Activated CD4-positive, alpha-beta T cell treated with anti-CD3 and anti-CD28 coated beads, Interleukin-2, amount 10 ng/mL, durations not matched to agents 24 days and 14 days (primary cell): ENCODE measurements at places on chromosomes 12 and 14. TPM values are rescaled to one million over a fixed set of nuclear protein-coding genes. Genes with fewer than 3 reads are reported as not detected.

LRTM2 gene
- total RNA-seq: 0.05 and 0.16 TPM in 2 replicates

RASSF9 gene
- total RNA-seq: not detected in 2 replicates

C12orf56 gene
- total RNA-seq: 0.40 TPM in 1 of 2 replicates, not detected in the other

TAS2R31 gene
- total RNA-seq: 3.5 and 4.3 TPM in 2 replicates

FOXN4 gene
- total RNA-seq: not detected in 2 replicates

OVCH1 gene
- total RNA-seq: not detected in 2 replicates

DHRS2 gene
- 2.4 and 3.1 TPM in 2 replicates for total RNA-seq

CD27 gene
- total RNA-seq: 74.0 and 77.7 TPM in 2 replicates

DENND5B gene
- total RNA-seq: 0.19 TPM in 1 of 2 replicates, not detected in the other

TPI1 gene
- 1,614 and 1,630 TPM in 2 replicates for total RNA-seq

SELPLG gene
- total RNA-seq: 47.4 and 49.4 TPM in 2 replicates

RERG gene
- total RNA-seq: not detected in 2 replicates

ZFHX2 gene
- total RNA-seq: 1.8 and 2.8 TPM in 2 replicates

RHOJ gene
- not detected in 2 replicates for total RNA-seq

ZC2HC1C gene
- 0.82 and 1.6 TPM in 2 replicates for total RNA-seq

DNA sequence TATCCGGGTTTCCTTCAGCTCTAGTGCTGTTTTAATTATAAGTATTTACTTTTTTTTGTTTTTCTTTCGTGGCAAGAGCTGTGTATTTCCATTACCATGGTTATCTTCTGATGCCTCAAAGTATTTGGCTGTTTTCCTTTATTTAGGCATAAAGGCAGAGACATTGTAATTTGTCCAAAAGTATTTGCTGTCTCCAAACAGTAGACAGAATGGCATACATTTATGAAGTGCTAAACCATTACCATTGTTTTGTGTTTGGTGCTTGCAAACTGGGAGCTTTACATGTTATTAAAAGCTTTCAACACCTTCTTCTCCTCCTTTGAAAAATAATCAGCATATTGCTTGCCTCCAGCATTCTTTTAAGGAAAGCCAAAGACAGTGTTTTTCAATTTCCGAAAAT lies 46.3 kb downstream of the FLRT2 start:
- no peak for DNase-seq

- DNase-seq: no peak
Observed at GRCh38 chr12:22238211-22238610, 96.3 kb downstream of the ST8SIA1 start.

- no peak for DNase-seq
Observed at GRCh38 chr14:96717116-96717515, 80.1 kb upstream of the VRK1 start.

- no peak for DNase-seq
Observed at GRCh38 chr12:20588042-20588441, 107.1 kb upstream of the SLCO1C1 start.

GRCh38 chr12:122838841-122839240 lies 3.6 kb downstream of the HIP1R start:
- no peak for DNase-seq

GRCh38 chr14:52399104-52399503 lies 85.0 kb downstream of the PTGER2 start:
- DNase-seq: no peak

DNA sequence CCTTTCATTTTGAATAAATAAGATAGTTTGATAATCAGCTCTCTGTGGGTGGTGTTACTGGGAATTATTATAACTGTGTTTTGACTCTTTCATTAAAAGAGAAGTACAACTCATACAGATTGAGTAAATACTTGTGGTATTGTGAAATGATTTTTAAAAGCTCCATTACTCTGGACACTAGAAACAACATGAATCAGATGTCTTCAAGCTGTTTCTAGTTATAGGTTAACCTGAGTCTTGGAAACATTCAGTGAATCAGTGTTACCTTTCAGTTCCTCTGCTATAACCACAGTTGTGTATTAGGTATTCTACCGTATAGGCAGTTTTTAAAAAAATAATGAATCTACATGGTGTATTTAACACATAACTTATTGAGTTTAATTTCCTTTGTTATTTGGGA lies 128.4 kb upstream of the SSTR1 start:
- DNase-seq: no peak

GRCh38 chr14:29851397-29851796 lies 76.2 kb downstream of the PRKD1 start:
- DNase-seq: no peak

GRCh38 chr14:77124345-77125280 lies 17.0 kb downstream of the ZDHHC22 start:
- peak; percentile 92 for DNase-seq

DNA sequence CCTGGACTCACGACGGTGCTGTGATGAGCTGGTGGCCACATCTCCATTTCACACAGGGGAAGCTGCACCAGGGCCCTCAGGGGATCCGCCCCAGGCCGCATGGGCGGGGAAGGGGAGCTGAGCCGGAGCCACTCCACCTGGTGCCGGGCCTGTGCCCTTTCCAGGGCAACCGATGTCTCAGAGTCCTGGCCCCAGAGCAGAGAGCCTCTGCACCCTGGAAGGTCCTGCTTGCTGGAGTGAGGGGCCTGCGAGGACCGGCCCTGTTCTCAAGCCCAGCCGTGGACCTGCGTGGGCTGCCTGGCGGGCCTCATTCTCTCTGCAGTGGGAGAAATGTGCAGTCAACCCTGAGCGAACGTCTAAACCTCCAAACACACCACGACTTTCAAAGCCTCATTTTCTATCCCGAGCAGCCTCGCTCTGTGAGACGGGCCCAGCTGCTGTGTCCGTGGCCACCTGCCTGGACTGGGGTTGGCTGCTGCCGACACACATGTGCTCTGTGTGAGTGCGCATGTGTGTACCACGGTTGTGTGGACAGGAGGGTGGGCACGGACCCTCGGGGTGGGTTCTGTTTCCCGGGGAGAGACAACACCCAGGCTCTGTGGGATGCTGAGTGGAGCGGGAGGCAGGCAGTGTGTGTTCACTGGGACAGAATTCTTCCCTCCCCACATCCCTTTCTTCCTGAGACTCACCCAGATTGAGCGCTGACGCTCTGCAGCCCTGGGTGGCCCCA lies 163.5 kb downstream of the KIF26A start:
- DNase-seq: no peak

- DNase-seq: no peak
Observed at GRCh38 chr14:20799456-20799891, 3.2 kb downstream of the RNASE1 start.

DNA sequence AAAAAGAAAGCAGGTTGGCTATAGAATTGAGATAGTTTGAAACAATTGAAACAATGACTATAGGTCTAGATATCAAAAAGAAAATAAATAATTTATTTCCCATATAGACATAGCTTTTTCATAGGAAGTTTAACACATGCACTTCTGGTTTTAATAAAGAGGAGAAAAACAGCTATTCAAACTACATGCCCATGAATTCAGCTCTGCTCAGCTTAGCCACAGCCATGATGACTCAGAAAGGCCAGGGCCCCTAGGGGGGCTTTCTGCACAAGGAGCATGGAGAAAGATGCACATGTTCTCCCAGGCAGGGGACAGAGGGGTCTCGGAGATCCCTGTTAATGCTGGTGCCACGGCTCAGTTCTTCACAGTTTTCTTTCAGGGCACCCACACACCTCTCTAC lies 114.0 kb downstream of the GALC start:
- no peak for DNase-seq

DNA sequence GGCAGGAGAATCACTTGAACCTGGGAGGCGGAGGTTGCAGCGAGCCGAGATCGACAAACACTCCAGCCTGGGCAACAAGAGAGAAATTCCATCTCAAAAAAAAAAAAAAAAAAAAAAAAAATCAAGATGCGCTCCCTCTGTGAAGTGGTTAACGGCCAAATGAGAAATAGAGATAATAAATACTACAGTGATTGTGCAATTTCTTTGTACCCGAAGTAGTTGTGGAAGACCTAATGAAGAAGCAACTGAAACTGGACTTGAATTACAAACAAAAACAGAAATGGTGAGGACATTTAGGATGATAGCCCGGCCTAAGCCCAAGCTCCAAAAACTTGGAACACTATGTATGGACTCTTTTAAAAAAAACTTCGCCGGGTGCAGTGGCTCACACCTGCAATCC lies 44.2 kb upstream of the CDK17 start:
- no peak for DNase-seq

DNA sequence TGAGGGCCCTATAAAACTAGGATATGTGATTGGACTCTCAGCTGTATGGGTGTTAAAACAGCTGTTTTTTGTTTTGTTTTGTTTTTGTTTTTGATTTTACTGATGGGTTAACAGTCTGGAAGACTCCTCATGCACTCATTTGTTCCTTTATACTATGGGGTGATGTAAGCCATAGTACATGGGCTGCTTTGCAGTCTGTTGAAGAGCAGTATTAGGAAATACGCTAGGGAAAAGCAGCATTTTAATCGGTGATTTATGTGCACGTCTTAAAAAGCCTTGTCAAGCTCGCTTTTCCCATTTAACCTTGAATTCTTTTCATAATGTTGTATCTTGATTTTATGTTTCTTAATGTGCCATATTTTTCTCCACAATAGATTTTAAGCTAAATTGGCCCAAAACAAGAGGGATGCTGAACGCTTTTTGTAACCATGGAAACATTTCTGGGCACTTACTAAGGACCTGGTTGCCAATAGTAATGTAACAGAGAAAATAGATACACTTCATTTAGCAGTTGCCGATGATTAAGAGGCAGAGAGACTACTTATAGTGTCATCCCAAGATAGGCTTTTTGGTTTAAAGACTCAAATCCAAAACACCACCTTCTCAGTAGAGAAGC lies 244.0 kb downstream of the SNAPC1 start:
- DNase-seq: no peak

GRCh38 chr12:115191342-115191741 lies 507.4 kb upstream of the TBX3 start:
- DNase-seq: no peak

GRCh38 chr12:12714276-12715021 lies 2.7 kb upstream of the CDKN1B start:
- peak; percentile 88 for DNase-seq

GRCh38 chr14:39368261-39368959 lies 63.8 kb downstream of the FBXO33 start:
- DNase-seq: peak; percentile 80

- no peak for DNase-seq
Observed at GRCh38 chr12:116556964-116557698, 2.0 kb upstream of the MAP1LC3B2 start.

DNA sequence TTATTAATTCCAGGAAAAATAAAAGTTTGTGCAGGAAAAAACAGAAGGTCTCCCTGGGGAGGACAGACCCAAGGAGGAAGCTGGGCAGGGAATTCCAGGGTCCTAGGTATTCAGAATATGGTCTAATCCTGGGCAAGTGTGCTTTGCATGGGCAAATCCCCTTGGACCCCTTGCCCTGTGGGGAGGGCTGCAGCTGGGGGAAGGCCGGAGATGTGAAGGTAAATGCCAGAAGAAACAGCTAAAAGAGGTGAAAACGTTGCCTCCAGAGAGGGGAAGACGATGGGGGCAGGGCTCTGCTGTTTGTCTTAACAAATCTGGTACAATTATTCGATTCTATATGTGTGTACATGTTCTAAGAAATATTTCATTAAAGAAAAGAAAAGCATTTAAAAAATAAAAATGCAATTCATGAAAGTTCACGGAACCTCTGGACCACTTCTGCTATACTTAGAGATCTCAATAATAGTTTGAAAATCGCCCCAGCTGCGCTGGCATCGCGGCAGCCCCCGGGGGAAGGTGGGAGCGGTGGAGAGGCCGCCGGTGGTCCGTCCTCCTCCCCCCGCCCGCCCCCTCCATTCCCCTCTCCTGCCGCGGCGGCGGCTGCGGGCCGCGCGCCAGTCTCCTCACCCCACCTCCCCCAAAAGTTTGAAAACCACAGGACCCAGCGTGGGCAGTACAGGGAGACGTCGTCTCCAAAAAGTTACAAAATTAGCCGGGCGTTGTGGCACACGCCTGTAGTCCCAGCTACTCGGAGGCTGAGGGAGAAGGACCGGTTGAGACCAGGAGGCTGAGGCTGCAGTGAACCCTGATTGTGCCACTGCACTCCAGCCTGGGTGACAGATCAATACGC lies 1.5 kb upstream of the PRPF40B start:
- DNase-seq: no peak

DNA sequence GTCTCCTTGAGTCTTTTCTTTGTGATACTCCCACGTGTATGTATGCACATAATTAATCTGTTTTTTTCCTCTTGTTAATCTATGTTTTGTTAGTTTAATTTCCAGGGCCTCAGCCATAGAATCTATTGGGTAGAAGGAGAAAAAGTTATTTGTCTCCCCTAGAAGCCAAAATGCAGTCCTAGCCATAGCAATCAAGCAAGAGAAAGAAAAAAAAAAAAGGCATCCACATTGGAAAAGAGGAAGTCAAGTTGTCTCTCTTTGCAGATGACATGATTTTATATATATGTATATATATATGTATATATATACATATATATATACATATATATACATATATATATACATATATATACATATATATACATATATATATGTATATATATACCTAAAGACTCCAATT lies 25.4 kb upstream of the ETV6 start:
- no peak for DNase-seq

GRCh38 chr12:40691913-40692764 lies at the start of gene CNTN1:
TSS of gene CNTN1 (plus strand) at chr12:40692439.
- no peak for DNase-seq

DNA sequence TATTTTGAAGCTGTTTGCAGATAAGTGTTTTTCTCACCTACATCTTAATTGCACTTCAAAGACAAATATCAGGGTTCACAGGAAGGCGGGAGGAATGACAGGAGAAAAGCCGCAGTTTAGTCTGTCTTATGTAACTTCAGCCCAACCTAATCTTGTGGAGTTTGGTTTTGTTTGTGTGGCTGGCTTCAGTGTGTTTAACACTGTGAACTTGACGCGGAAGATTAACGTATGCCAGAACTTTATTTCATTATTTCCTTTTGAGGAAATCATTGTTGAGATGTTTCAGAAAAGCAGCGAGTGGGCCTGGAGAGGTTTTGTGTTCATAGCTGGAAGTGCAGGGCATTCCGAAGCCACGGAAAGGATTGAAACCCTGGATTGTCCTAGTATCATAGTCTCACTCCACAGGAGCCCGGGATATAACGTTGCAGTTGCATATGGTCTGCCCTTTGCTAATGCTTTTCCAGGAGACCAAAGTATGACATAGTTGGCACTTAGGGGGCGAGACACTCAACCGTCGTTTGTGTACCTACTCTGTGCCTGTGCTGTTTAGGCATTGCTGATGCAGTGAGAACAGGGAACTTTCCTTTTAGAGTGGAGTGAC lies 2.0 kb downstream of the PELI2 start:
- no peak for DNase-seq

- DNase-seq: no peak
Observed at GRCh38 chr12:49367381-49368239, at the start of gene SPATS2. TSS of gene SPATS2 (plus strand) at chr12:49367462. CDS start at chr12:49461013, 93,551 bp downstream.

DNA sequence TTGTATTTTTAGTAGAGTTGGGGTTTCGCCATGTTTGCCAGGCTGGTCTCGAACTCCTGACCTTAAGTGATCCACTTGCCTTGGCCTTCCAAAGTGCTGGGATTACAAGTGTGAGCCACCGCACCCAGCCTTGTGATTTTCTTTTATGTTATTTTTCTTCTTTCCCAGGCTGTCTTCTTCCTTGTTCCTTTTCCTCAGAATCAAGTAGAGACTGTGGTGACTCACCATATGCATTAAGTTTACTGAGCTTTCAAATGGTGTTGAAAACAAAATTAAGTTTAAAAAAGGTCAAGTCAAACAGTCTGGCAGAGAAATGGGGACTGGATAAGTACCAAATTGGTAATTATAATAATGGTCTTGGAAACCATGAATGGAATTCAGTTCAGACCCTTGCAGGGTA lies 5.7 kb downstream of the ARPC3 start:
- DNase-seq: no peak
